Left lobe of liver (tissue), 2 donors: ENCODE measurements at places on chromosomes 2 and 18. TPM values are rescaled to one million over a fixed set of nuclear protein-coding genes. Genes with fewer than 3 reads are reported as not detected.

DNA sequence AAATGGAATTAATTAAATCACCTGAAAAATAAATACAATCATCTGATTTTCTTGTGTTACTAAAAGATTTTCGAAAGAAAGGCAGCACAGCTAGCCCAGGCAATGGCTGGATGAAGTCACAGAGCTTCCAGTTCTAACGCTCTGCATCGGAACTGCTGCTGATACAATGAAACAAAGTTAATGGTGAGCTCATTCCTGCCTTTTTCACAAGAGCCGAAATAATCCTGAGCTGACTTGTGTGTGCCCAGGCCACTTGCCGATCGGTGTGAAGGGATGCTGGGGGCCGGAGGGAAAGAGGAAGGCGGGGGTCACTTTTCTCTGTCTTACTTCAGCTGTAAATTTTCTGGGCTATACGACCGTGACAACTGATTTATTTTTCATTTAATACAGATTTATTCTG is 149.5 kb downstream of the INO80D start:
- DNase-seq: no peak

The RNF144A gene
- total RNA-seq: 3.2 TPM

The CHRNA1 gene
- not detected for total RNA-seq

The SERPINB10 gene
- not detected for total RNA-seq

GRCh38 chr2:36366491-36367120 is 11.0 kb downstream of the CRIM1 start:
- DNase-seq: no peak

The TMEM37 gene
- total RNA-seq: 85.7 TPM
